ENCODE measurements at places on chromosomes 16 and 17. TPM values are rescaled to one million over a fixed set of nuclear protein-coding genes. Genes with fewer than 3 reads are reported as not detected.

DNA sequence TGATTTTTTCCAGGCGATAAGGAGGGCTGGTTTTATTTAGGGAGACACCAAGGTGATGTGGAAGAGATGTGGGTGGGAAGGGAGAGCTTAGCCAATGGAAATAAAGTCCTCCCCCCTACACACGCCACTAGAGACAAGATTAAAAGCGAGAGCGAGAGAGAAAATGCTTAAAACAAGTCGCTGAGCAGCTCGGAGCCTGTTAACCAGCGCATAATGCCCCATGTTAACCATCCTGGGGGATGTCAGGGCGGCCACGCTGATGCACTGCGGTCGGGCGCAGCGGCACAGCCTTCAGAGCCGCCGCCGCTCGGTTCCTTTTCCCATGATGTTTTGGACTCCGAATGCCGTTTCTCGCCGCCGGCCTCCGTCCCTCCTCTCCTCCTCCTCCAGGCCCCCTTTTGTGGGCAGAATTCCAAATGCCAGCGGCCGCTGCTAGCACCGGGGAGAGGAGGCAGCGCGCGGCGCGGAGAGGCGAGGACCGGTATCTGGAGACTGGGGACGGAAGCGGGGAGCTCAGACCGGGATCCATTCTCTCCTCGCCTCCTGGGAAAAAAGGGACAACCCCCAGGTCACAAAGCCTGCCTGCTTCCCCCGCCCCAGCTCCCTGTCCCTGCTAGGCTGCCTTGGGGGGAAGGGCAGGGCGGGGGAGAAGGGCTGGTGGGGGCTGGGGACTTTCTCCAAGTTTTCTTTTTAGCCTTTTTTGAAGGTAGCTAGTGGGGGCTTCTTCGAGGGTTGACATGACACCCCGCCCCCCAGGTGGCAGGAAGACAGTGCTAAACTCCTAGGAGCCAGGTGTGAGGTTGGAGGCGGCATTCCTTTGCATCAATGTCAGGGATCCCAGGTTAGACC, 98.1 kb upstream of the CCL2 start:
- DNase-seq: no peak

- peak; percentile 29 for DNase-seq
These were observed 11.9 kb upstream of the GSDMA start for GRCh38 chr17:39950871-39951348.

- DNase-seq: no peak
These were observed 848 bp downstream of the CES3 start for GRCh38 chr16:66961914-66962313.

DNA sequence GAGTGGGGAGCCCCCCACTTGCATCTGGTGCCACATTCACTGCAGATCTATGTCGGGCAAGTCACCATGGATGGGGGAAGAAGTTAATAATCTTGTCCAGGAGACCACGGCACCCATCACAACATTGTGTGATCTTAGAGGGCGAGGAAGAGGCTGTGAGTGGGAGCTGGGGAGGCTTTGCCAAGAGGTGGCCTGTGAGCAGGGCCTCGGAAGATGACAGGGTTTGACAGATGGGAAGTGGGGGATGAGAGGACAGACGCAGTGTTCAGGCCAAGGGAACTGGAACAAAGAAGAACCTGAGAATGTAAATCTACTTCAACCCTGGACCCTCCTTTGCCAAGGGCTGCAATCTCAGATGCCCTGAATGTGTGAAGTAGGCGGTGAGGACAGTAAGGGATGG, 12.4 kb downstream of the ACE start:
- DNase-seq: no peak

DNA sequence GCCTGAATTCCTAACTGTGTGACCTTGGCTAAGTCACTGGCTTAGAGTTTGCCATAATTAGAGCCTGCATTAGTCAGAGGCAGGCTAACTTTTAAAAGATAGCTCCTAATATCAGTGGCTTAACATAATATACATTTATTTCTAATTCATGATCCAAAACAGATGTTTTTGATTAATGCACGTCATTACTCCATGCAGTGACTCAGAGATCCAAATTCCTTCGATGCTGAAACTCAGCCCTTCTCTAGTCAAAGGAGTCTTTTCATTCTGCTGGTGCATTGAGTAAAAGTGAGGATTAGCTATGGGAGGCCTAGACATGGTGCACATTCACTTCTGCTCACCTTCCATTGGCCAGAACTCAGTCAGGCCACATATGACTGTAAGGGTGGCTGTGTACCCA, 49.8 kb downstream of the IRX3 start:
- DNase-seq: no peak

- no peak for DNase-seq
These were observed 107.9 kb downstream of the WSCD1 start for GRCh38 chr17:6177941-6178694.

DNA sequence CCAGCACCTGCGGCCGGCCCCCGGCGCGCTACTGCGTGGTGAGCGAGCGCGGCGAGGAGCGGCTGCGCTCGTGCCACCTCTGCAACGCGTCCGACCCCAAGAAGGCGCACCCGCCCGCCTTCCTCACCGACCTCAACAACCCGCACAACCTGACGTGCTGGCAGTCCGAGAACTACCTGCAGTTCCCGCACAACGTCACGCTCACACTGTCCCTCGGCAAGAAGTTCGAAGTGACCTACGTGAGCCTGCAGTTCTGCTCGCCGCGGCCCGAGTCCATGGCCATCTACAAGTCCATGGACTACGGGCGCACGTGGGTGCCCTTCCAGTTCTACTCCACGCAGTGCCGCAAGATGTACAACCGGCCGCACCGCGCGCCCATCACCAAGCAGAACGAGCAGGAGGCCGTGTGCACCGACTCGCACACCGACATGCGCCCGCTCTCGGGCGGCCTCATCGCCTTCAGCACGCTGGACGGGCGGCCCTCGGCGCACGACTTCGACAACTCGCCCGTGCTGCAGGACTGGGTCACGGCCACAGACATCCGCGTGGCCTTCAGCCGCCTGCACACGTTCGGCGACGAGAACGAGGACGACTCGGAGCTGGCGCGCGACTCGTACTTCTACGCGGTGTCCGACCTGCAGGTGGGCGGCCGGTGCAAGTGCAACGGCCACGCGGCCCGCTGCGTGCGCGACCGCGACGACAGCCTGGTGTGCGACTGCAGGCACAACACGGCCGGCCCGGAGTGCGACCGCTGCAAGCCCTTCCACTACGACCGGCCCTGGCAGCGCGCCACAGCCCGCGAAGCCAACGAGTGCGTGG, 1.5 kb downstream of the NTN1 start:
- peak; percentile 51 for DNase-seq

DNA sequence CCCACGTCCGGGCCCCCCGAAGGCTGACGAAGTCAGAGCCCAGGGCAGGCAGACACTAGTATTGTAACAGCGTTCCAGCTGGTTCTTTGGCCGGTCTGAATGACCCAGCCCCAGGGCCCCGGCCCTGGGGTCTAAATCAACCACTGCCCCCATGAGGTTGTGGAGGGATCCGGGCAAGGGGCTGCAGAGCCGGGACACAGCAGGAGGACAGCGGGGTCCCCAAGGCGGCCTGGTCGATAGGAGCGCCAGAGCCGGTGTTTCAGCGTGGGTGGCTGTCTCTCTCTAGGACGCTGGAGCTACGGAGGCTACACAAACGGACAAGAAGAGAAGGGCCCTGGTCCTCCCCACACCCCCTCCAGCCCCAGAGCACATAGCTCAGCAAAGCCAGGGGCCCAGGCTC, 101.8 kb downstream of the RBFOX3 start:
- no peak for DNase-seq

DNA sequence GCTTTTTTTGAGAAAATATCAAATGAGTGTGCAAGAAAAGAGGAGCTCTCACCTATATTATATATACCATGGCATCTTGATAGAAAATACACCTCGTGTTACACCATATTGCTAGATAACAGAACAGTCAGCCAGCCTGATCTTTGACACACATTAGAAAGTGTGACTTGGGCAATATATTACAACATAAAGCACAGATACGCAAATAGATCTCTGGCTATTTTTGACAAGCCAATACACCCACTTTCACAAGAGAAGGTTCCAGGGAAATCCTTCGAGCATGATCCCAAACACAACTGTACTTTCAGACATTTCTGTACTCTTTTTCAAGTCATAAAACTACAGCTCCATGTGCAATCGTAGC, 9.4 kb downstream of the GGA2 start:
- no peak for DNase-seq

GRCh38 chr17:42361781-42362186, 26.5 kb downstream of the STAT3 start:
- DNase-seq: no peak

DNA sequence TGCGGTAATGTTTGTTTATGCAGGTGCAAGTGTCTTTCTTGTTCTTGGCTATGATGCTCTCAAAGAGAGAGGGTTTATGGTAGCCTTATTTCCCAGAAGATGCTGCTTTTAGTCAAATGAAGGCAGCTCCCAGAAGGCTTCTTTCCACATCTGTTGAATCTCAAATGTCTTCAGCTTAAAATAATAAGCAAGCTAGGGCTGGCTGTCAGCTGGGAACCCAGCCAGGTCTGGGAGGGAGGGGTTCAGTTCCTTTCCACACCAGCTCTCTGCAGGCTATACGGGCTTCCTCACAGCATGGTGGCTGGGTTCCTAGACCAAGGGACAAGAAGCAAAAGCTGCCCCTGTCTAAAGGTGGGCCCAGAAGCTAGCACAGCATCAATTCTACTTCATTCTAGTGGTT, 47.4 kb upstream of the ATF7IP2 start:
- no peak for DNase-seq

GRCh38 chr16:80459331-80459777, 81.4 kb upstream of the DYNLRB2 start:
- peak; percentile 37 for DNase-seq

GRCh38 chr16:56353054-56353921, 72.1 kb downstream of the AMFR start:
- DNase-seq: peak; percentile 15

DNA sequence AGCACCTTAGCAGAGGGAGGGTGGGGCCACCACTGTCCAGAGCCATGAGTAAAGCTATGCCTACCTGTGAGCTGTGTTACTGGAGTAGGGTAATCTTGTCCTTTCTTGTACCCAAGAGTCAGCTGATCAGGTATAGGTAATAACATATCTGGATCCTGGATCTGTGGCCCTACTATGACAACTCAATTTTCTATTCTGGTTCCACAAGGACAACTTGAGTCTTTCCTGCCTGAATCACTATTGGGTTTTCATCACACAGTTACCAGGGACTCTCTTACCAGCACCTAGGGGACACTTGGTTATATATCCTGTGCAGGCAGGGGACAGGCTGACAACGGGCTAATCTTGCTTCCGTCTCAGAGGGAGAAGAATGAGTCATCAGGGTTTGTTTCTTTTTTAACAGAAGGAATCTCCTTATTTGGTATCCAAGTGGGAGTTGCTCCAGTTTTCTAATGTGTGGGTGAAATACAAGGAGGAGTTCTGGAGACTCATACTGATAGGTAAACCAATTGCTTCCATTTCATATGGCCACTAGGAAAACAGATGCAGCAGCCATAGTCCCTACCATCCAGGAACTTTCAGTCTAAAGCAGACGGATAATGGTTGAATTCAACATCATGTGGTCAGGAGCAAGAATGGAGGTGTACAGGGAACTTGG, 6.8 kb downstream of the ZNF267 start:
- DNase-seq: no peak

- DNase-seq: no peak
These were observed 2.4 kb downstream of the CCL13 start for GRCh38 chr17:34358631-34359030.

- DNase-seq: no peak
These were observed 65.7 kb downstream of the ARSG start for GRCh38 chr17:68356949-68357455.

- DNase-seq: no peak
These were observed 791 bp downstream of the MCRIP2 start for GRCh38 chr16:642189-643049.

DNA sequence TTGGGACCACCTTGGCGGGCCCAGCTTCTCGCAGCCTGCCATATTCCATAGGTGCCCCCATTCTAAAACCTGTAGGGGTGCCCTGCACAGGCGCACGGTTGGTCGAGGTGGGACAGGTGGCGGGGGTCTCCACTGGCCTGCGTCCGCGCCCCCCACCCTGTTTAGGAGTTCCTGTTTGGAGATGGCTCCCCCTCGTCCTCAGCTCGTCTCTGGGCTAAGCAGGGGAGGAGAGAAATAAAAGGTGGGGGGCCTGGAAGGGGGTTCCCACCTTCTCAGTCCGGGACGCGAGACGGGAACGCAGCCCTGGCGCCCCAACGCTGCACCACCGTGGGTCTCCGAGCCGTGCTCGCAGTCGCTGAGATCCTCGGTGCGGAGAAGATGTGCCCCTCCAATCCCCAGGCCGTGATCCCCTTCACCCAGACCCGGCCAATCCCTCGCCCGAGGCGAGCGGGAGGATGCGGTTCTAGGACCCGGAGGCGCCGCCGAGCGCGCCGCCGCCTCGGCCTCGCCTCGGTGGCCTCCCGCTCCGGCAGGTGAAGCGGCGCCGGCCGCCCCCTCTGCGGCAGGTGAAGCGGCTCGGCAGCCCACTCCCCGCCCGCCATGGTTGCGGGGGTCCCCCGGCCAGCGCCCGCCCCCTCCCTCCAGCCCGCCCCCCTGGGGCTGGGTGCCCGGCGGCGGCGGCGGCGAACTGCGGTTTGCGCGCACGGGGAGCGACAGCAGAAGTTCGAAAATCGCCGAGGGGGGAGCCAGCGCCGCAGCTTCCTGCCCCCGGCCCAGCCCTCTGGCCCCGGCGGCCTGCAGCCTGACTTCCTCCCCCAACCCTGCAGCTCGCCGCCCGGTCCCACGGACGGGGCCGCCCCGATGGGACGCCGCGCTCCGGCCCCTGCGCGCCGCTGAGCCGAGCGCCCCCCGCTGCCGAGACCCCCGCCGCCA, at the start of gene FMNL1:
Gene FMNL1 (plus strand): TSS at position 805 of the 933 bp plus-strand sequence. CDS start 240 bp downstream, outside the sequence.
- DNase-seq: no peak

DNA sequence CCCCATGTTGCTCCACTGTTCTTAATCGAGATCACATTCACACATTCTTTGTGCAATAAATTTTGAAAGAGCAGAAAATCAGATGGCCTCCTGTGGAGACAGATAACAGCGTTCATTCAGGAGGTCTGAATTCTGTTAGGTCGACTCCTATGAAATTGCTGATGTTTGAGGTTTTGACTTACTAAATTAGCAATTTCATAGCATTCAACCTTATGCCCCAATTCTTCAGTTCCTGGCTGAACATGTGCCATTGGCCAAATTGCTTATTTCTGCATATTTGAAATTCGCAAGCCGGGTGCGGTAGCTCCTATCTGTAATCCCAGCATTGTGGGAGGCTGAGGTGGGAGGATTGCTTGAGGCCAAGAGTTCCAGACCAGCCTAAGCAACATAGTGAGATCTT, 22.1 kb upstream of the C16orf74 start:
- peak; percentile 8 for DNase-seq

The CD79B gene
- total RNA-seq: 7.5 TPM

The GLP2R gene
- 1.4 TPM for total RNA-seq

The PPL gene
- 6.1 TPM for total RNA-seq

The ARHGAP44 gene
- 7.7 TPM for total RNA-seq

The CNGB1 gene
- total RNA-seq: not detected

The KRT33A gene
- total RNA-seq: not detected

The PRAC2 gene
- not detected for total RNA-seq

The FBXL16 gene
- 0.32 TPM for total RNA-seq

The PFAS gene
- total RNA-seq: 13.5 TPM
